DMS 273 treated with DMSO at 0.1 percent for 48 hours (cell line): ENCODE measurements at places on chromosomes 5 and 9.

GRCh38 chr5:139459451-139459934 lies 3.0 kb downstream of the ECSCR start:
- DNase-seq = no peak

DNA sequence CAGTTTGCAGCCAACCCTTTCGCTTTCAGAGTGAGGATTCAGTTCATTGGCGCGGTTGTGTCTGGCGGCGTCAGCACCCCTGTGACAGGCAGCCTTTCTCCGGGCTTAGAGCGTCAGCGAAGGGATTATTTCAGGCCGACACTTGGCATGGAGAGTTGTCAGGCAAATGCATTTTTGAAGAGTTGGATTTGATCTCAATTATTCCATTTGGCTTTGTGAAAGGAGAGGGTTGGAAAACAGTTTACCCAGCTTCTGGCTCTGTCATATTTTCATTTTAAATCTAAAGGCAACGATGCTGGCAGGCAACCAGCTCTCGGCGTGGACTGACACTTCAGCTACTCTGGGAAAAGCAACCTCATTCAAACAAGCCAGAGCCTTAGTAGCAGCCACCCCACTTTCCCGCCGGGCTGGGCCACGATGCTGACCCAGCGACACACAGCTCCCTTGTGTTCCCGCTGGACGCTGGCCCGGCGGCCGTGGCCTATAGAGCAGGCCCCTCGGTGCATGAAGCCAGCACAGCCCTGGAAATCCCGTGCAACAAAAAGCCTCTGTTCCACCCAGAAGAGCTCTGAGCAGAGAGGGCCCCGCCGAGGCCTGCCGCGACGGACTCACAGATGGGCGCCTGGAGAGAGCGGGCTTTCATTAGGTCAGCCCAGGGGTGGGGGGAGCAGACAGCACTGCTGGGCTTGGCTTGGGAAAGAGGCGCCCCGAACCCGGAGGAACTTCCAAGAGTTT lies 28.9 kb upstream of the LPCAT1 start:
- no peak for DNase-seq

GRCh38 chr9:131633491-131634031 lies 88.2 kb downstream of the PRRT1B start:
- DNase-seq = no peak

- no peak for DNase-seq
Measured at GRCh38 chr5:52419357-52419756, 368.4 kb upstream of the ITGA1 start.
